ENCODE measurements at places on chromosomes 11 and 22. TPM values are rescaled to one million over a fixed set of nuclear protein-coding genes. Genes with fewer than 3 reads are reported as not detected.

- DNase-seq: no peak
Observed at GRCh38 chr11:76785513-76785912, 2.4 kb downstream of the TSKU start.

GRCh38 chr11:70174547-70175235, 28.4 kb upstream of the FADD start:
- DNase-seq: no peak

DNA sequence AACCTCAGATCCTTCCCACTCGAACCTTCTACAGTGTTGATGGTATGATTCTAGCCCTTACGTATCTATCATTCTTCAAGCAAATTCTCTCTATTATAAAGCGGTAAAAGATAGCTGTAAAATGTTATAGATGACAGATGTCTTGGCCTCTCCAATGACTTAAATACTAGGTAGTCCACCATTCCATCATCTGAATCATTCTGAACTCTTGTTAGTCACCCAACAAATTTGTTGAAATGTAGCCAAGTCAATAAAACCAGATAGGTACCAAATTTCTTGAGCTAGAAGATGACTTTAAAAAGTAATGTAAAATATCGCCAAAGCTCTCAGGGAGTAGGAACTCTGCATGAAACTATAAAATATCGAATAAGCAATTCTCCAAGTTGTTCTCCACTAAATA, 32.6 kb upstream of the PICALM start:
- no peak for DNase-seq

OR52N4 gene
- not detected for total RNA-seq

- DNase-seq: peak; percentile 53
Observed at GRCh38 chr22:38110863-38111852, 674 bp upstream of the BAIAP2L2 start.

DMC1 gene
- 0.83 TPM for total RNA-seq

GRCh38 chr11:103807806-103808205, 228.6 kb upstream of the DDI1 start:
- no peak for DNase-seq

PTGDR2 gene
- total RNA-seq: not detected

FGF3 gene
- total RNA-seq: not detected

GRCh38 chr22:30178181-30179126, 68.1 kb downstream of the LIF start:
- no peak for DNase-seq

TRIM48 gene
- total RNA-seq: not detected

OR52K1 gene
- not detected for total RNA-seq

ZP1 gene
- not detected for total RNA-seq

GRCh38 chr11:76551400-76551799, 106.6 kb downstream of the EMSY start:
- DNase-seq: no peak

DNA sequence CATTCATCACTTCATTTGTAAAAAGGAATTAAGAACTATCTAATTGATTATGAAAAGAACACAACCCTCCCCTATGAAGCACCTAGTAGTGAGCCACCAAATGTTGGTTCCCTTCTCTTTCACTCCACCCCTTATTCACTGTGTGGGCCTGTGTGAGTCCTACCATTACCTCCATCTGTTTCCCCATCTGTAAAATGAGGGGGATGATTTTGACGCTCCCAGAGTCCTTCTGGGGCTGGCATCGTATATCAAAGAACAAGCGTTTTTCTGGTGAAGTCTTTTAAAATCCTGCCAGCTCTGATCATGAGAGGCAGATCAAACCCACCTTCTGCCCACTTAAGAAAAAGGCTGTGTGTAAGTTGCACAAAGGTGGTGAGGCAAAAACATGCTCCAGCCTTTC, 96.6 kb upstream of the SEZ6L start:
- no peak for DNase-seq

DNA sequence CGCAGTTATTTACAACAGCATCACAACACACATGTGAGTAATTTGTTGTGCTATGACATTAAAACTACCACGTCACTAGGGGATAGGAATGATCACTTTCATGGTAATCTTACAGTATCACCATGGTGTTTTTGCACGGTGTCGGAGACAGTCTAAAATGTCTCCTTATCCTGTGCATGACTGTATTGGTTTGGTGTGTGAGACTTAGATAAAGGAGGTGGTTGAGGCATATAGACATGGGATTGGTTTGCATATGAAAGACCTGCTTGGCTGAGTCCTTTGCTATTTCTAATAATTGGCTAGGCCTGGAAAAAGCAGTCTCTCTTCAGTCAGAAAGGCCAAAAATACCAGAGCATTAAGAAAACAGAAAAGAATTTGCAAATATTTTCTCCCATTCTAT, 30.2 kb downstream of the MSANTD4 start:
- no peak for DNase-seq

IL18BP gene
- 5.3 TPM for total RNA-seq

RHOD gene
- 43.4 TPM for total RNA-seq

GNG3 gene
- total RNA-seq: not detected

GPHA2 gene
- not detected for total RNA-seq

MYBPC3 gene
- total RNA-seq: 1,256 TPM

OR51B5 gene
- not detected for total RNA-seq

TSKU gene
- 18.1 TPM for total RNA-seq

NRIP3 gene
- 2.4 TPM for total RNA-seq

NAALAD2 gene
- total RNA-seq: 1.7 TPM

DNA sequence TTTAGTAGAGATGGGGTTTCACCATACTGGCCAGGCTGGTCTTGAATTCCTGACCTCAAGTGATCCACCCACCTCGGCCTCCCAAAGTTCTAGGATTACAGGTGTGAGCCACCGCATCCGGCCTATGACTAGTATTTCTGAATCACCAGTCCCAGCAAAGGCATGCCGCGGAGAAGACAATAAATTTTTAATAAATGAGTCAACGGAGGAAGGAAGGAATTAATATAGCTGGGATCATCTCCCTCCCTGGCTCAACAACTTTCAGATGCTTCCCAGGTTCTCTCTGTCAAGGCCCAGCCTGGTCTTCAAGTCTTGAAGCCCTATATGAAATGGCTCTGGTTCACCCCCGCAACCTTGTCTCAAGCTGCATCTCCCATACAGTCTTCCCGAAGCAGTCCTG, 45.7 kb downstream of the CYTH4 start:
- no peak for DNase-seq

DNA sequence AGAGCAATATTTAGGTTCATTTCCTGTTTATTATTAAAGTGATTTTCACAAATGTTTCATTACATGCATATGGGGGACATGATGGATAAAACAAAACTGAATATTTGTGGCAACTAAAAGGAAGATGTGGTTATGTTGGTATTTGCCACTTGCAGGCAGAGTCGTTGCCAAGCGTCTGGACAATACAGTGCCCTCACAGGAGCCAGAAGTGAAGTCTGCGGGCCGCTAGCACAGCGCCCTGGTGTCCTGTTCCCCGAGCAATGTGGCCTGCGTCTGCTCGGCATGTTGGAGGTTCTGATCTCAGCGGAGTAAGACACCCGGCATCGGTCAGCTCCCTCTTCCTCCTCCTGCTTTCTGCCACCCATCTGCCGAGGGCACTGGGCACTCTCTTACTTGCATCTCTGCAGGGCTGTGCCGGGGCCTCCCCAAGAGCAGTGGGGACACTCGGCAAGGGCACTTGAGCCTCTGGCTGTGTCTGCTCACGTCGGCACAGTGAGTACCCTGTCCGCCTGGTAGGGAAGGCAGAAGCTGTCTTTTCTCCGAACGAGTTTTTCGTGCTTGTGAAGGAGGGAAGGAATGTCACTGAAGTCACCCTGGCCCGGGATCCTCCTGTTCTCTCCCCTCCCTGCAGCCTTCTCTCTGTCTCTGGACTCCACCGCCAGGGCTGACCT, 10.5 kb upstream of the TTLL12 start:
- DNase-seq: peak; percentile 33

- no peak for DNase-seq
Observed at GRCh38 chr11:35114906-35115687, 23.9 kb upstream of the CD44 start.

DNA sequence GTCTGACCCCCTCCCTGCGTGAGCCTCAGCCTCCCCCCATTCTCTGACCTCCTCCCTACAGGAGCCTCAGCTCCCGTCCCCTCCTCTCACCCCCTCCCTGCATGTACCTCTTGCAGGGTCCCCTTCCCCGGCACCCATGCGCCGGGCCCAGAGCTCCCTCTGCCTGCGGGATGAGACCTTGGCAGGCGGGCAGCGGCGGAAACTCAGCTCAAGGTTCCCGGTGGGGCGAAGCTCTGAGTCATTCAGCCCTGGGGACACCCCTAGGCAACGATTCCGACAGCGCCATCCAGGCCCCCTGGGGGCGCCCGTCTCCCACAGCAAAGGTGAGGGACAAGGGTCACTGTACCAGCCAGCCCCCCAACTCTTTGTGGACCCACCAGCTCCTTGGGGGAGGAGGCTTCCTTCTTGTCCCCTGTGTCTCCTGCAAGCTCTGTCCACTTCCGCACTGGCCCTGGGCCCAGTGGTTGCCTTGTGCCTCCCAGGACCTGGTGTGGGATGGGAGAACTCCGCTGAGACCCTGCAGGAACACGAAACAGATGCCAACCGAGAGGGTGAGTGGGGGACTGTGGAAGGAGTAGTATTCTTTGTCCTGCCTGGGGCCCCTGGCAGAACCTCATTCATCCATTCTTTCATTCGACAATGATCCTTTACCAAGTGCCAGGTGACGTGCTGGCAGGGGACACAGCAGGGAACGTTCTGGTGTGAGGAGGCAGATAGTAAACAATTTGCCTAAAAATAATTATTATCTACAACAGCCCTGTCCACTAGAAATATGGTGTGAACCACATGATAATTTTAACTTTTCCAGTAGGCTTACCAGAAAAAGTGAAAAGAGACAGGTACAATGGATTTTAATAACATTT, 3.7 kb upstream of the RPS6KA4 start:
- peak; percentile 86 for DNase-seq

GRCh38 chr22:34946339-34946985, 119.5 kb upstream of the ISX start:
- no peak for DNase-seq

GRCh38 chr11:37525336-37525735, 927.3 kb upstream of the RAG2 start:
- no peak for DNase-seq

- no peak for DNase-seq
Observed at GRCh38 chr11:60987577-60988277, 16.2 kb downstream of the CD6 start.

STT3A gene
- total RNA-seq: 75.5 TPM

DNA sequence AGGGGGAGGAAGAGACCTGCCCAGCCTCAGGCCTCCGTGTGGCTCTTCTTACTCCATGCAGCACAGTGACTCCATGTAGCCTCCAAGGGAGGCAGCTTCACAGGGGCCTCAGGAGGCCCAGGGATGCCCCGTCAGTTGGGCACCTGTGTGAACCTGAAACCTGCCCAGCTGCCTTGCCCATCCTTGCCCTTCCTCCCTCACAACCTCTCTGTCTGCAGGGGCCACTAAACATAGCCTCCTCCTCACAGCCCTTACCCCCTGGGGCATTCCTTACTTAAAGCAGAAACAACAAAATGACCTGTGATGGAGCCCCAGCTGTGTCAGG, 7.1 kb downstream of the LRRC32 start:
- DNase-seq: no peak

GPR83 gene
- total RNA-seq: 0.20 TPM

GRCh38 chr22:19002684-19003038, 66.6 kb upstream of the PRODH start:
- no peak for DNase-seq

XNDC1N gene
- total RNA-seq: 4.6 TPM

- no peak for DNase-seq
Observed at GRCh38 chr11:119663279-119663678, 65.7 kb downstream of the NECTIN1 start.

DNA sequence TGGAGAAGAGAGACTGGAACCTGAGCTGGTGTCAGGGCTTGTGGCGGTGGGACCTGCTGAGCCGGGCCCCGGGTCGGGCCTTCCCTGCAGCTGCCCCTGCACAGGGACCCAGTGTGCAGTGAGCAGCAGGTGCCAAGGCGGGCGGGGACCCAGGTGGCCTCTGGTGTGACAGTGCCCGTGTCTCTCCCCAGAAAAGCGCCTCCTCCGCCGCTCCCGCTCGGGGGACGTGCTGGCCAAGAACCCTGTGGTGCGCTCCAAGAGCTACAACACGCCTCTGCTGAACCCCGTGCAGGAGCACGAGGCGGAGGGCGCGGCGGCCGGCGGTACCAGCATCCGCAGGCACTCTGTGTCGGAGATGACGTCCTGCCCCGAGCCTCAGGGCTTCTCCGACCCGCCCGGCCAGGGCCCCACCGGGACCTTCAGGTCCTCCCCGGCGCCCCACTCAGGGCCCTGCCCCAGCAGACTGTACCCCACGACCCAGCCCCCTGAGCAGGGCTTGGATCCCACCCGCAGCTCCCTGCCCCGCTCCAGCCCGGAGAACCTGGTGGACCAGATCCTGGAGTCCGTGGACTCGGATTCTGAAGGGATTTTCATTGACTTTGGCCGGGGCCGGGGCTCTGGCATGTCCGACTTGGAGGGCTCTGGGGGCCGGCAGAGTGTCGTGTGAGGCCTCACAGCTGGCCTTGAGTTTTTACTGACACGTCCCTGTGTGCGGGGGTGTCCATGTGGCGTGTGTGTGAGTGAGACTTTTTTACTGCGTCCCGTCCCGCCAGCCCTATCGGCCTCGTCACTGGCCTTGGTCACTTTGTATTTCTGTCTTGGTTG, 15.6 kb upstream of the ARHGAP8 start:
- DNase-seq: peak; percentile 85

- no peak for DNase-seq
Observed at GRCh38 chr11:44559207-44559939, 6.1 kb upstream of the CD82 start.

- DNase-seq: no peak
Observed at GRCh38 chr11:126543691-126544090, 188.2 kb downstream of the ST3GAL4 start.

AP1B1 gene
- 33.5 TPM for total RNA-seq

- no peak for DNase-seq
Observed at GRCh38 chr11:9029422-9029821, 25.6 kb upstream of the NRIP3 start.

DNA sequence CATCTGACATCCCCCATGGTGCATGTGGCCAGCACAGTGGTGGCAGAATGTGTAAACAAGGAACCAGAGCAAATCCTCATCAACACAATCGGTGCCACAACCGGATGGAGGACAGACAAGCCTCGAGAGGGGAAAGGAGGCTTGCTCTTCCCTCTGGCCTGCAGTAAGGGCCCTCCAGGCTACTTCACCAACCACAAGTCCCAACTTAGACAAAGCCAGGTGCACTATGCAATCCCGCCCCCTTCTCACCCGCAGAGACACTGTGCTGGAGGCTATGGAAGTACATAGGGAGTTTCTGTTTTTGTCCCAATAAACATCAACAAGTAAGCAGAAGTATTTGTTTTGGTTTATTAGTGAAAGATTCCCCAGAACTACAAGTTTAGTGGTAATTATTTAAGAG, 54.3 kb downstream of the SPATA19 start:
- DNase-seq: no peak

GRCh38 chr11:116657842-116658825, 114.7 kb downstream of the BUD13 start:
- no peak for DNase-seq

GRCh38 chr22:49371325-49372110, 456.2 kb downstream of the BRD1 start:
- DNase-seq: no peak

DNA sequence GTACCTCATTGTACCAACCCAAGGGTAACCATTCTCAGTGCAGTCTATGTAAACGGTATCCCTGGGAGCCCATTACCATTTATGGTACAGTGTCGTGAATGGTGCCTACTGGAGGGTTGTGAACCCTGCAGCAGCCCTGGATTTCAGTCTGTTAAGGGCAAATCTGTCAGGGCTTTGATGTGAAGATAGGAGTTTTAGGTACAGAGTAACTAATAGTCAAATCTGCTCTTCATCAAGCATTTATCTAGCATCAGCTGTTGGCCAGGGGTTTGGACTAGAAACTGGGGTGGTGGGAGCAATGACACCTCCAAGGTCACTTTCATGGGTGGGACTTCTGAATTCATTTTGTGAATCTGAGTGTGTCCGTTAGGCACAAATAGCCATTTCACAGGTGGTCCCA, 50.6 kb upstream of the RFPL3 start:
- DNase-seq: no peak
